ENCODE measurements at places on chromosomes 3 and 15. TPM values are rescaled to one million over a fixed set of nuclear protein-coding genes. Genes with fewer than 3 reads are reported as not detected.

The AADAC gene
- 0.19 TPM for polyA plus RNA-seq

The CCR1 gene
- polyA plus RNA-seq, result 3.0 TPM

The GABRR3 gene
- 0.10 TPM for polyA plus RNA-seq

The NAA50 gene
- polyA plus RNA-seq, result 153 TPM

GRCh38 chr15:71654720-71655174 is 155.6 kb upstream of the NR2E3 start:
- DNase-seq, result no peak
